ENCODE measurements at places on chromosomes 7 and 10. TPM values are rescaled to one million over a fixed set of nuclear protein-coding genes. Genes with fewer than 3 reads are reported as not detected.

- no peak overlapping the region for H3K27ac ChIP-seq
- peaks cover 5% of the 10 kb centered on the region for H3K36me3 ChIP-seq
- H3K27me3 ChIP-seq: peaks cover 32% of the 10 kb centered on the region
- peaks cover 5% of the 10 kb centered on the region for H3K4me1 ChIP-seq
Observed at GRCh38 chr7:137480401-137480800, 136.9 kb upstream of the PTN start.

DNA sequence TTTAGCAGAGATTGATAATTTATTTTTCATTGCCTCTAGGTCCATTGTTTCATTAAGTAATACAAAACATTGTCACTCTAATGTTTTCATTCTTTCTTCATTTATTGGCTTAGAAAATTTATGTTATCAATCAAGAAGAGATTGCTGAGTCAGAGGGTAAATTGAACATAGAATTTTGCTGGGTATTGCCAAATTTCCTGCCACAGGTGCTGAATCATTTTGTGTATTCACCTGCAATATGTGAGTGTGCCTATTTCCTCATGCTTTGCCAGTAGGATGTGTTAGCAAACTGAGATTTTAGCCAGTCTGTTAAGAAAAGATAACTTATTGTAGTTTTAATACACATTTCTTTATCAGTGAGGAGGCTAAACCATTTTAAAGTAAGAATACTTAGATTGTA is 38.0 kb downstream of the MARCHF5 start:
- peak; percentile 75 for DNase-seq
- H3K27ac ChIP-seq: peak overlapping the region; percentile 80
- no peaks in the 10 kb centered on the region for H3K36me3 ChIP-seq
- peaks cover 37% of the 10 kb centered on the region for H3K4me1 ChIP-seq

DNA sequence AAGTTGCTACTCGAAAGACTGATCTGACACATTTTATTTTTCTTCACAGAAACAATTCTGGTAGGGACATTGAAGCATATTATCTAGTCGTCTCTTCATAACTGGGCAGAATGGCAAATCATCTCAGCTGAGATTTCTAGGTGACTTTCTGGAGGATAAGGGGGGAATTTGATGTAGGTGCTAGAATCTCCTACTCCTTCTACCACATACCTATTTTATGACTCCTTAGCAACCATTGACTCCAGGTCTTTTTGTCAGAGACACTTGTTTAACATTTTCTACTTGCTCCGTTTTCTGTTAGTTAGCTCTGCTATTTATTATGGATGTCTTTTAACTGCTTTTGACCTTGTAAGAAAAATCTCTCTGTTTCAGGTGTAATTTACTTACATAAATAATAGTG is 380.9 kb upstream of the SEMA3C start:
- H3K27ac ChIP-seq: peak overlapping the region; percentile 99
- no peaks in the 10 kb centered on the region for H3K36me3 ChIP-seq
- no peak for DNase-seq
- H3K4me3 ChIP-seq: peak overlapping the region; percentile 38
- peaks cover 43% of the 10 kb centered on the region for H3K4me1 ChIP-seq

DNA sequence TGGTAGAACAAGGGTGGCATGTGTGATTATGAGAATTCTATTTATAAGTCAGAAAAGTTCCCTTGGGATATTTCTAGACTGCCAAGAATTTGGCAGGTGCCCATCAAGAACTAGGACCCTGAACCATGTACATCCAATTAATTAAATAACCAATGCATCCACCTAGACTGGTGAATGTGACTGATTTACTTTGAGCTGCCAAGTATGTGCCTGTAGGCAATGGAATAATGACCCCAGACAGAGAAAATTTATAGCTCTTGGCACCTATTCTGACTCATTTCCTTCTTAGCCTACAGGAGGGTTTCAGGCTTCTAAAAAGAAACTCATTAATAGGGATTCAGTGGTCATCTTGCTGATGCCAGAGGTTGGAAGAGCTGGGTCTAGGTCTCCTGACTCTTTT is 54.9 kb downstream of the KCNH2 start:
- no peak for DNase-seq
- H3K4me1 ChIP-seq: no peaks in the 10 kb centered on the region
- peaks cover 34% of the 10 kb centered on the region for H3K27me3 ChIP-seq
- H3K36me3 ChIP-seq: no peaks in the 10 kb centered on the region

DNA sequence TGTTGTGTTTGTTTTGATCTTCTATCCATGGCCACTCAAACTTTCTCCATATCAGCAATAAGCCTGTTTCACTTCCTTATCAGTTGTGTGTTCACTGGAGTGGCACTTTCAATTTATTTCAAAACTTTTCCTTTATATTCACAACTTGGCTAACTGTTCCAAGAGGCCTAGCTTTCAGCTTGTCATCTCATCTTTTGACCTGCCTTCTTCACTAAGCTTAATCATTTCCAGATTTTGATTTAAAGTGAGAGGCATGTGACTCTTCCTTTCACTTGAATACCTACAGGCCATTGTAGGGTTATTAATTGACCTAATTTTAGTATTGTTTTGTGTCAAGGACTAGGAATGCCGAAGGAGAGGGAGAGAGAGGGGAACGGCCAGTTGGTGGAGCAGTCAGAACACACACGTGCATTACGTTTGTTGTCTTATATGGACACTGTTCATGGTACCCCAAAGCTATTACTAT is 5.5 kb upstream of the GNAT3 start:
- DNase-seq: no peak
- no peak overlapping the region for H3K4me3 ChIP-seq
- no peak overlapping the region for H3K27ac ChIP-seq
- no peaks in the 10 kb centered on the region for H3K4me1 ChIP-seq
- no peaks in the 10 kb centered on the region for H3K36me3 ChIP-seq

GRCh38 chr10:88041243-88042159 is 178.1 kb downstream of the PTEN start:
- H3K27ac ChIP-seq: no peak overlapping the region
- H3K36me3 ChIP-seq: no peaks in the 10 kb centered on the region
- no peak for DNase-seq
- peaks cover 20% of the 10 kb centered on the region for H3K4me1 ChIP-seq

GRCh38 chr7:94580601-94581000 is 71.0 kb downstream of the CASD1 start:
- H3K4me1 ChIP-seq: peaks cover 46% of the 10 kb centered on the region
- peaks cover 2% of the 10 kb centered on the region for H3K36me3 ChIP-seq
- peak overlapping the region; percentile 21 for H3K27ac ChIP-seq
- no peaks in the 10 kb centered on the region for H3K27me3 ChIP-seq
- no peak overlapping the region for H3K4me3 ChIP-seq

DNA sequence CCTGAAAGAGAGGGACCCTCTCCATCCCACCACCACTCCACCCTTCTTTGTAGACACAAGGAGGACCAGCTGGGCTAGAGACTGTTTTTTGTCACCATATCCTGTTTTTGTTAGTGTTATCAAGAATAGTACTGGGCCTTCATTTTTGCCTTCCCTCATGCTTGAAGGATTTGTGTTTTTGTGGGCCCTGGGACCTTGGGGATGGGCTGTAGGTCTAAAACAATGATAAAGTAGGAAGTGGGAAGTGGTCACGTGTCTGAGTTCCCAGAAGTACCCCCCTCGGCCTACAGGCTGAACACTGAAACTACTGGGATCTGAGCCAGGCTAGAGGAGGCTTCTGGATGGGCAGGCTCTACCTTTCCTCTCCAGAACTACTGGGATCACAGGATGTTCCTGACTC is 8.9 kb downstream of the AGFG2 start:
- H3K4me3 ChIP-seq: no peak overlapping the region
- H3K4me1 ChIP-seq: peaks cover 36% of the 10 kb centered on the region
- no peak for DNase-seq

- no peaks in the 10 kb centered on the region for H3K4me1 ChIP-seq
- no peak for DNase-seq
- H3K36me3 ChIP-seq: no peaks in the 10 kb centered on the region
Observed at GRCh38 chr10:123250640-123251039, 96.4 kb downstream of the BUB3 start.

DNA sequence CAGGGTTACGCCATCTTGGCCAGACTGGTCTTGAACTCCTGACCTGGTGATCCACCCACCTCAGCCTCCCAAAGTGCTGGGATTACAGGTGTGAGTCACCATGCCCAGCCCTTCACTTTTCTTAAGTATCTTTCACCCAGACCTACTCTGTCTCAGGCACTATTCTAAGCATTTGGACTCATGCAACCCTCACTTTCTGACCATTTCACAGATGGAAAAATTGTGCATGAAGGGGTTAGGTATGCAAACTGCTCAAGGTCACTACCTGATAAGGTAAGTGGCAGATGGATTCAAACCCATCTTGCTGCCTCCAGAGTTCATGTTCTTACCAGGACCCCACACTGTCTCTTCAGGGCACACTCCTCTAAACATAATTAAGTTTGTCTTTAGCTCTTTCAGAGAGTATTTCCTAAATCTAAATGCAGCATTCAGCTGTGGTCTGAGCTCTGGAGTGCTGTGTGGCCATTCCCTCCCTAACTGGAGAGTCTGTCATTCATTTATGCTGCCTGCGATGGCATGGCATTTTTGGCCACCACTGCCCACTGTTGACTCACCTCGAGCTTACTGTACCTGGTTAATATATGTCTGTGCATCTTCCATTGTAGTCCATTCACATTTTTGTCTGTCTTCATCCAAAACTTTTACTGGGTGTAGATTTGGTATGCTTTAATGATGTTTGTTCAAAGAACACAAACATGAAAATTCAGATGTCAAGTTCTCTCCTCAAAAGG is 88.4 kb downstream of the CCDC71L start:
- DNase-seq: no peak
- no peaks in the 10 kb centered on the region for H3K36me3 ChIP-seq
- H3K4me1 ChIP-seq: peaks cover 22% of the 10 kb centered on the region
- no peak overlapping the region for H3K27ac ChIP-seq
- no peak overlapping the region for H3K4me3 ChIP-seq

DNA sequence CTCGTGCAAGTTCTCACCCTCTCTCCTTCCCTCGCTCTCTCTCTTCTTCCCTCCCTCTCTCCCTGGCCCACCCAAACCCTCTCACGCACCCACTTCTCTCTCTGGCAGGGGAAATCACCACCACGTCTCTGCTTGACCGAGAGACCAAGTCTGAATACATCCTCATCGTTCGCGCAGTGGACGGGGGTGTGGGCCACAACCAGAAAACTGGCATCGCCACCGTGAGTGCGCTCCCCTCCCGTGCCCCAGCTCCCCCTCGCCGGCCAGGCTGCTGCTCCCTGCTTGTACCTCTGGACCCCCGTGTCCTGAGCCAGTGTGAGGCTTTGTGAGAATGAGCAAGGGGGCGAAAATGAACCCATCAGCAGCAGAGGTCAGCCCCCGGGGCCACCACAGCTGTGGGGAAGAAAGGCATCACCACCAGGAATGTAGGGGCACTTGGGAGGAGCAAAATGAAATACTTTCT is 25.5 kb downstream of the C10orf105 start:
- no peaks in the 10 kb centered on the region for H3K36me3 ChIP-seq
- DNase-seq: no peak
- no peaks in the 10 kb centered on the region for H3K4me1 ChIP-seq
- no peak overlapping the region for H3K4me3 ChIP-seq

DNA sequence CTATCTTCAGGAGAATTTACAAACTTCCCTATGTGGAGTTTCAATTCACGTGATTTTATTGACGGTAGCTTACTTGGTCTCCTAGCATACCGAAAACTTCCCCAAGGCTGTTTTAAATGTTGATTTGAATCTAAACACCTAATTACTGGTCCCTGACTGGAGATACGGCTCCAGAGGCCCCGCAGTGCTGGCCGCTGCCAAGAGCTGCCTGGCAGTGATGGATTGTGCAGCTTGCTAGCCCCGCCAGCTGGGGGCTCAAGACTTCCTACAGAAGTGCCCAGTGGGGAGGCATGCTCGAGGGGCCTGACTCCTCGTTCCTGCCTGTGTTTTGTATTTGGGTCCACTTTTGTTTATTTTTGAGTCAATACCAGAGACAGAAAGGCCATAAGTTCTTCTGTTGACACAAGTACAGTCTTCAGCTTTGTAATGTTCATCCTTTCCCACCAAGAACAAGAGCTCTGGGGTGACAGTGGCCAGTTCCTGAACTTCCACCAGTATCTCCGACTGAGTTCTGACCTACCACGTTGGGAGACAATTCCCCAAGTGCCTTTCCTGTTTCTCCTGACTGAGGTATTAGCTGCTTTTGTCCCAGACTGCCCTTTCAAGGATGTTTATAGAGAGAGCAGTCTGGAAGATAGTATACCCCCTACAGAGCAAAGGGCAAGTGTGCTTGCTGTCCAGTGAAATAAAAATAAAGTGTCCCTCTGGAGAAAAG is 80.7 kb upstream of the CXCL12 start:
- peaks cover 27% of the 10 kb centered on the region for H3K4me1 ChIP-seq
- H3K27me3 ChIP-seq: no peaks in the 10 kb centered on the region
- H3K36me3 ChIP-seq: no peaks in the 10 kb centered on the region
- no peak for DNase-seq

DNA sequence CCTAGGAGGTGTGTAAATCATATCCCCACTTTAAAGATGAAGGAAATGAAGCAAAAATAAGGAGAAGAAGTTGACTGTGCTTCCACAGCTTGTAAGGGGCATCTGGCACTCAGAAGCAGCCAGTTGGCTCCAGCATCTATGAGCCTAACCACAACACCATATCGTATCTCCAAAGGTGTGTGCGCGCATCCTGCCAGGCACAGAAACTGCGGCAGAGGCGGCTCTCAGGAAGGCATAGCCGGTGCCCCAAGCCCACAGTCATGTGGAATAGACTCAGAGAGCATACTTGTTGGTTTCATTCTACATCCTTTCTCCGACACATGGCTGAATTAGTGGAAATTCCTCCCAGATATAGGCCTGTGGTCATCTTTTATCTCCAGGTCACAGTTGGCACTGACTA is 423.9 kb downstream of the CALN1 start:
- H3K36me3 ChIP-seq: no peaks in the 10 kb centered on the region
- no peak overlapping the region for H3K4me3 ChIP-seq
- no peak for DNase-seq
- H3K4me1 ChIP-seq: peaks cover 5% of the 10 kb centered on the region
- no peak overlapping the region for H3K27ac ChIP-seq
- no peaks in the 10 kb centered on the region for H3K27me3 ChIP-seq

DNA sequence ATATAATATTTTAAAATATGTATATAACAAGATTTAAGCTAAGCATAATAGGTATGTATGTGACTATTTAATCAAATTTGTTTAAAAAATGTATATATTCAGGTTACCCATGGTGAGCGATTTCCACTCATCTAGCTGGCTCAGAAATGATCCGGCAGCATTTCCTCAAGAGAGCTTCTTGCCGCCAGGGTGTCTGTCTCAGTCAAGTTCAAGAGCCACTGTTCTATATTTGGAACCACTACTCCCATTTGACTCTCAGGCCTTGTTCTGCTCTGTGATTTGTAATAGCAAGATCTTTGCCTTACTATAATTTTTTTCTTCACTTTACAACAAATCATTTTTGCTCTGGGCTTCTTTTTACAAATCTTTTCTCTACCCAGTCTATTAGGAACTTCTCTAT is 48.7 kb upstream of the CNTNAP2 start:
- no peaks in the 10 kb centered on the region for H3K36me3 ChIP-seq
- no peak for DNase-seq
- H3K27me3 ChIP-seq: peaks cover 15% of the 10 kb centered on the region

- H3K36me3 ChIP-seq: no peaks in the 10 kb centered on the region
- H3K4me1 ChIP-seq: peaks cover 13% of the 10 kb centered on the region
- DNase-seq: no peak
- no peaks in the 10 kb centered on the region for H3K27me3 ChIP-seq
- H3K27ac ChIP-seq: no peak overlapping the region
- no peak overlapping the region for H3K4me3 ChIP-seq
Observed at GRCh38 chr7:13835442-13835841, 154.0 kb downstream of the ETV1 start.

The SPDYE11 gene
- not detected for total RNA-seq

The STEAP1 gene
- total RNA-seq: 3.1 TPM

The PTN gene
- total RNA-seq: 0.26 TPM

The RBP4 gene
- not detected for total RNA-seq

The RAPGEF5 gene
- total RNA-seq: 1.9 TPM

The ZNF239 gene
- total RNA-seq: 16.4 TPM

The GPC2 gene
- 0.65 TPM for total RNA-seq

The ABCC2 gene
- total RNA-seq: 6.3 TPM

The KAZALD1 gene
- 6.7 TPM for total RNA-seq

The RASA4B gene
- 0.81 TPM for total RNA-seq

The DRGX gene
- total RNA-seq: not detected

The CPA4 gene
- total RNA-seq: 4.3 TPM

The COL13A1 gene
- 0.47 TPM for total RNA-seq
